SK-N-SH (cell line): ENCODE measurements at places on chromosomes 5 and 9. TPM values are rescaled to one million over a fixed set of nuclear protein-coding genes. Genes with fewer than 3 reads are reported as not detected.

DNA sequence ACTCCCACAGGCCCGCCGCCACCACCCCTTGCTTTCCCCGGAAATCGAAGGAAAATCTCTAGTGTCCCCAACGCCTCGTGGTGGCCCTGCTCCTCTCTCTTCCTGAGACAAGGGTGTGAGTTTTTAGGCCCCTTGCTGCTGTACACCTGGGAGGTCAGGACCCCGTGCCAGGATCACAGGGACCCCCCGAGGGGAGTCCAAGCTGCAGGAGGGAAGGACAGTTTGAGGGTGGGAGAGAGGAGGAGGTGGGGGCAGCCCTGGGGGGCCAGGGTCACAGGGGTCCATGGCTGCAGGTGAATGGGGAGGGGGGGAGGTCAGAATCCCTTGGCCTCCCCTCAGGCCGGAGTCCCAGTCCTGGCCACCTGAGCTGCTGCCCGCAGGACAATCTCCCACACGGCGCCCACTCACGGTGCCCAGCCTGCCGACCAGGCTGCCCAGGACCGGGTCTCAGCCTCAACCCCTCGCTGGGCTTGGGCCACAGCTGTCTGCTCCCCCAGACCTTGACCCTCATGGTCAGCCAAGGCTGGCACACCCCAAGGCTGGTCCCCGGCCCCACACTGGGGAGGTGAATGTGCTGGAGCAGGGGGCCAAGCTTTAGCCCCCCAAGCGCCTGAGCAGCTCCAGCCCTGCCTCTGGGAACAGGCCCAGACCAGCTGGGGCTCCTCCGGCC is 19.9 kb downstream of the TPPP start:
- DNase-seq, result peak; percentile 54

- DNase-seq, result no peak
Measured at GRCh38 chr5:43700601-43701000, 97.6 kb downstream of the NNT start.

DNA sequence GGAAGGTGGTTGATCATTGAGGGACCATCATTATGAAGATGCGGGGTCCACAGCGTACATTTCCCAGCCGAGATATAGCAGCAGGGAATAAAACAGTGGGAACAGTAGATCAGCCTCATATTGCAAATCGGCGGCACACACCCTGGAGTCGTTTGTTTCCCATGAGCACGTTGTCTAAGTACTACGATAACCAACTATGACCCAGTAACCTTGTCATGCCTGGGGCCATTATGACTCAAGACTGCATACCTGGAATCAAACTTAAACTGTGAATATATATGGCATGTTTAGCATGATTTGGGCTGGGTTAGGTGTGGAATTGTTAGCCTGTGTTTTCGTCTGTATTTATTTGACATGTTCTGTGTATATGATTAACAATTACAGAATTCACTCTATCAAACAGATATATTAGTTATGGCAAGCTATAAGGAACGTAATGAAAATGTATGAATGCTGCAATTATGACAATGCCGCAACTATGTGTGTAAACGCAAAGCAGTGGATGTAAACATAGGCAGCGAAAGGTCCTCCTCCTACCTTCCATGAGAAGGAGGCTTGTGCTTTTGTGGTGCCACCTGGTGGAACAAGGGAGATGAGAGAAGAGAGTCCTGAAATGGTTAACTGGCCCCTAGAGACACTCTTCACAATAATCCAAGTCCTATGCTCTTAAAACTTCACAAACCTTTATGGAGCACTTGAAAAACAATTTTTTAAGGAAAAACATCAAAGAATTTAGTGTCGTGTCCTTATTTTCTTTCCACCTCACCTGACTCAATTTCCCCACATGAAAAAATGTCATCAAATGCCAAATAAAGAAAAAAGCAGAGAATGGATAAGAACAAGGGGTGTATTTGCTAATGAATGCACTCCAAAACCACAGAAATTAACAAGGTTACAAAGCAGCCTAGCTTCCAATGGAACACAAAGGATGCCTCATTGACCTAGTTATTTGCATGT is 47.1 kb downstream of the SEMA5A start:
- no peak for DNase-seq

The PPIC gene
- polyA plus RNA-seq, result 50.6 and 55.1 TPM in 2 replicates

The TMEM232 gene
- polyA plus RNA-seq, result 0.66 and 1.2 TPM in 2 replicates

The CANX gene
- 142 and 215 TPM in 2 replicates for polyA plus RNA-seq

DNA sequence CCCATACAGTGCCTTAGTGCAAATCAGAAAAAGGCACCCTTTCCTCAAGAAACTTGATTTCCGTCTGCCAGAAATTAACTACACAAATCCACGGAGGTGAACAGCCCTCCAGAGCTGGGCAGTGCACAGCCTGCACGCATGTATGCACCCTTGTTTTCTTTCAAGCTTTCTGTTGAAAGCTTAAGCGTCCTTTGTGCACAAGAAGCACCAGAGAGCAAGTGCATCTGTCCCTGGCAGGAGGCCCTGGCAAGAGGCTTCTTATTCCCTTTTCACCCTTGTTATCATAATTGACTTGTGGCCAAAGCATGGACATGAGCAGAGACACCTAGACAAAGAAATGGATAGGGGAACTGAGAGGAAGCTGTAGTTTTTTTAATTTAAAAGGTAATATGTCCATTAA is 47.4 kb upstream of the ATG10 start:
- no peak for DNase-seq

DNA sequence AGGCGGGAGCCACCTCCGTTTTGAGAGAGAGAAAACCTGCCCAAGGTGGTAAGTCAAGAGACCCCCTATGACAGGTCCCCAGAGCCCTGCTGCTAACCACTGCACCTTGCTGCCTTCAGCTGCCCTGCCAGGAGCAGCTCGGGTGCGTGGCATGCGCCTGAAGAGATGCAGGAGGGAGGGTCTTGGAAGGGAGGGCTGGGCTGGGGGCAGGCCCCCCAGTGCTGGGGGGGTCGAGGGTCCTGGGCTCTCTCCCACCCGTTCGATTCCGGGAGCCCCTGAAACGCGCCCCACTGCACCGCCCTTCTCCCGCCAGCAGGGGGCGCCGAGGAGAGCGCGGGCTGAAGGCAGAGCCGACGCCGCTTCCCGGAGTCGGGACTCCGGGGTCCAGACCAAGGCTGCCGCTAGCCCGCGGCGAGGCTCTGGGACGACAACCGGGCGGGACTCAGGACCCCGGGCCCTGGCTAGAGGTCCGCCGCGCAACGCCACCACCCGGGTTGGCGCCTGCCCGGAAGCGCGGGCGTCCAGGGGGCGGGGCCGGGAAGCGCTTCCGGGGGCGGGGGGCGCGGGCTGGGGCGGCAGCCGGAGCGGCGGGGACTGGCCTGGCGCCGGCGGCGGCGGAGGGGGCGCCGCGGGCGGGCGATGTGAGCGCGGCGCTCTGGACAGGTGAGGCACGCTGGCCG is at the start of gene ZBTB34:
Gene ZBTB34, plus strand, starts transcription at position 563 of the 680 bp plus-strand sequence. CDS start 18,761 bp downstream, outside the sequence.
- peak; percentile 96 for DNase-seq

DNA sequence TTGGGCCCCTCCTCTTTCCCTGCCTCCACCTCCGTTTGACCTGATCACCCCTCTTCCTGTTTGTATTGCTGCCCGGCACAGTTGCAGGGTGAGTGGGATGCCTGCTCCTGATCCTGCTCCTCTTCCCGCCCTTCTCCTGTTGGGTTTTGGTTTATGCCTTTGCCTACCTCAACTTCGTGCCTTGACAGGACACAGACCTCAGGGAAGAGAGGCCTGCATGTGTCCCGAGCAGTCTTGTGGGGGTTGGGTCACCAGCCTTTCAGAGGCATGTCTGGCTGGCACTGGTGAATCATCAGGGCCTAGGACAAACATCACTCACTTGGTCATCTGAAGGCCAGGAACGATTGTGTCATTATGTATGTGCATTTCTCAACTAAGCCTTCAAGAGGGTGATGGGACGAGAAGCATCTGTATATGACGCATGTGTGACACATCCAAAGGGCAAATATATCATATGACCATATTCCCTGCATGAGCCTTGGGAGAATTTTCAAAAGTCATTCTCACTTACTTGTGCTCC is 56.9 kb downstream of the NPR3 start:
- DNase-seq, result no peak
